ENCODE measurements at places on chromosomes 7 and 10. TPM values are rescaled to one million over a fixed set of nuclear protein-coding genes. Genes with fewer than 3 reads are reported as not detected.

GRCh38 chr10:119896937-119897770 is 4.6 kb downstream of the SEC23IP start:
- no peak overlapping the region for H3K4me3 ChIP-seq
- H3K27ac ChIP-seq, result no peak overlapping the region
- peaks cover 26% of the 10 kb centered on the region for H3K36me3 ChIP-seq
- DNase-seq, result no peak
- no peaks in the 10 kb centered on the region for H3K27me3 ChIP-seq

DNA sequence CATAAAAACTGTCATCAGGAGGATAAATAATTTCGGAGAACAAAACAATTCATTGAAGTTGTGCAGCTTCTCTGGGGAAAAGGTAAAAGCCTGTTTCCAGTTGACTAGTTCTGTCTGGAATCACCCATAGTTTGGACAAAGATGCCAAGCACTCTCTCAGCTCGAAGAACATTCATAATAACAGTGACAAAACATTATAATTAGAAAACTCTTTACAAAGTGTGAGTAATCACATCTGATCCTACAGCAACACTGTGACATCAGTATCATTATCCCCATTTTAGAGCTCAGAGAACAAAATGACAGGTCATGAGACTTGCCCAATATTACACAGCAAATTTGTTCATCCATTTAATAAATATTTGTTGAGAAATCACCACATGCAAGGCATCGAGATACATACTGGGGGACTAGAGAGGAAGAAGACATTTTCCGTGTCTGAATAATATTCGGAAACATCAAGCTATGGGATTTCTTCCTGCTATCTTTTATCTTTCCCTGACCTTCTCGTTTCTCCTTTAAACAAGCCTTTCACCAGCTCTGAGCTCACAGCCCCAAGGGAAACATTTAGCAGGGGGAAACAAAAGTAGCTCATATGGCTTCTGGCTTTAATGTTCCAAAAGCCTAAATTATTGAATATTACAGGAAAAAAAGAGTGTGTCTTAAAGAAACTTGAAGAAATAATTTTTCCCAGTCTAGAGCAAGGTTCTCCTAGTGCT is 123.3 kb upstream of the GHITM start:
- DNase-seq, result no peak
- peaks cover 5% of the 10 kb centered on the region for H3K27me3 ChIP-seq
- no peak overlapping the region for H3K4me3 ChIP-seq

DNA sequence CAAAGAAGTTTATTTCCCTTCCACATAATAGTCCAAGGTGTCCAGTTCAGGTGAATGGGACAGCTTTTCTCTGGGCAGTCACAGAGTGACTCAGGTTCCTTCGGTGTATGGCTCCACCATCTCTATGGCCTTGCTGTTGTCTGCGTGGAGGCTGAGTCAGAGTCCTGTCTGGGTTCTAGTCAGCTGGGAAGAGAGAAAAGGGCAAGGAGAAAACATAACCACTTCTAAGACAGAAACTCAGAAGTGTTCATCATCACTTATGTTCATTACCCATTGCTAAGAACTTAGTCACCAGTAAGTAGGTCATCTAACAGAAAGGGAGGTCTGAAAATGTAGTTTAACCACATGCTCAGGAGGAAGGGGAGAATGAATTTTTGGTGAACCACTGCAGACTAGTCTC is 32.4 kb upstream of the CCDC7 start:
- no peak overlapping the region for H3K4me3 ChIP-seq
- H3K27ac ChIP-seq, result no peak overlapping the region
- no peaks in the 10 kb centered on the region for H3K36me3 ChIP-seq
- no peak for DNase-seq
- no peaks in the 10 kb centered on the region for H3K27me3 ChIP-seq
- peaks cover 6% of the 10 kb centered on the region for H3K4me1 ChIP-seq

- DNase-seq, result no peak
- H3K27me3 ChIP-seq, result peaks cover 13% of the 10 kb centered on the region
- H3K4me1 ChIP-seq, result no peaks in the 10 kb centered on the region
- H3K36me3 ChIP-seq, result no peaks in the 10 kb centered on the region
Measured at GRCh38 chr10:91587710-91588638, 44.9 kb downstream of the PPP1R3C start.

Gene RSPH10B2
- total RNA-seq, result 0.31 TPM

Gene NRBF2
- 26.9 TPM for total RNA-seq

DNA sequence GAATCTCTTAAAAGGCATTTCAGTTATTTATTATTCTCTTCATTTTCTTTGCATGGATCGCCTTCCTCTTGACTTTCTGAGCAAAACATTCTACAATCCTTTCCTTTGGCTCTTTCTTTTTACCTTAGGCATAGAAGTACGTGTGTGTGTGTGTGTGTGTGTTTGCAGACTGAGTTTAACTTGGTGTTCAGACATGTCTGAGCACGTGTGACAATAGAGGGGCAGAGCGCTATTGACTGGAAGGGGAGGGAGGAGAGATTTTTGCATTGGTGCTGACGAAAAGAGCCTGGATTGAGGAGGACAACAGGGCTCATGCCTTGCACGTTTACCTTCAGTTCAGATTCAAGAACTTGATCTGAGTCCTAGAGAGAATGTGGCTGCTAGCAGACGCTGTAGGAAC is 129.8 kb downstream of the SEC23IP start:
- no peak overlapping the region for H3K27ac ChIP-seq
- DNase-seq, result no peak
- no peaks in the 10 kb centered on the region for H3K4me1 ChIP-seq
- H3K36me3 ChIP-seq, result no peaks in the 10 kb centered on the region
- peaks cover 22% of the 10 kb centered on the region for H3K27me3 ChIP-seq

DNA sequence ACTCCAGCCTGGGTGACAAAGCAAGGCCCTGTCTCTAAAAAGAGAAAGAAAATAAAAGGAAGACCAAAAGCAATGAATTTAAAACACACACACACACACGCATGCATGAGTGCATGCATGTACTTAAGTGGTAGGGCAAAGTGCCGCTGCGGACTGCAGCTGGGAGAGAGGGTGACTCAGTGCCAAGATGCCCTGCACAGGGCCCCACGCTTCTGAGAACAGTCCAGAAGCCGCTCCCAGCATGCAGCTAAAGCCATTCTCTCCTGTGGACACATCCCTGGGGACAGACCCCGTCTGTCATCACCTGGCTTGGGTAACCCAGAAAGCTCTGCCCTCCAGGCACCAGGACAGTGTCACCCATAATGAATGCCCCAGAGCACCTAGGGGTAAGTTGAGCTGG is 61.0 kb upstream of the MYL10 start:
- no peak overlapping the region for H3K4me3 ChIP-seq
- no peak overlapping the region for H3K27ac ChIP-seq
- DNase-seq, result no peak

DNA sequence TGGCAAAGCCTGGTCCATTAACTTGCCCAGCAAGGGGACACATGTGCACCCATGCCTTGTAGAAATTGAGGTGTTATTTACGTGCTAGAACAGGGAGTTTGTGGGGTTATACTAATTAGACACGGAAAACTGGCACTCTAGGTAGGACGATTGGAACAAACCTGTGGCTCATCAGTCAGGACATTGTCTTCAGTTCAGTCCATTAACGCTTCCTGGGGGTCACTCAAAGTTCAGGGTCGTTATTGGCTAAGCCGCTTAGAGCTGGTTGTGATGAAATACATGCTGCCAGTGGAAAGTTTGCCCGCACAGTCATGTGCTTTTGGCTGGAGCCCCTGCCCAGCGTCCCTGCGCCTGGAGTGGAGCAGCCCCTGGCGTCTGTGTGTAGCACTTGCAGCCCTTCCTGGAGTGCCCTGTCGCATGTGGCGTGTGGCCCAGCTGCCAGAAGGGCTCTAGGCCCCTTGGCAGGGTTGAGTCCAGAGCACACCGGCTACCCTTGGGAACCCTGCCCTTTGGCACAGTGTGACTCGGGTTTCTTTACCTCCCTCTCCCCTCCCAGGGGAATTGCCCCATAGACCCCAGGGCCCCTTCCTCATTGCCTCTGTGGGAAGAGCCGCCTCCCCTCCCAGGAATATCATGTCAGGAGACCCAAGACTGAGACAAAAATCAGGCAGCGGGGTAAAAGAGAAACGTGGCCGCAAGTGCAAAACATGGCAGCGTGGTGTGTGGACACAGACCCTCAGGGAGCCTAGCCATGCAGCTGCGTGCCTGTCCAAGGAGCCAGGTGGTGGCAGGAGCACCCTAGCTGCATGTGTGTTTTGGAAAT is 9.8 kb downstream of the ZNF775 start:
- H3K27me3 ChIP-seq, result no peaks in the 10 kb centered on the region
- no peak overlapping the region for H3K4me3 ChIP-seq
- no peaks in the 10 kb centered on the region for H3K36me3 ChIP-seq
- no peaks in the 10 kb centered on the region for H3K4me1 ChIP-seq
- no peak for DNase-seq

DNA sequence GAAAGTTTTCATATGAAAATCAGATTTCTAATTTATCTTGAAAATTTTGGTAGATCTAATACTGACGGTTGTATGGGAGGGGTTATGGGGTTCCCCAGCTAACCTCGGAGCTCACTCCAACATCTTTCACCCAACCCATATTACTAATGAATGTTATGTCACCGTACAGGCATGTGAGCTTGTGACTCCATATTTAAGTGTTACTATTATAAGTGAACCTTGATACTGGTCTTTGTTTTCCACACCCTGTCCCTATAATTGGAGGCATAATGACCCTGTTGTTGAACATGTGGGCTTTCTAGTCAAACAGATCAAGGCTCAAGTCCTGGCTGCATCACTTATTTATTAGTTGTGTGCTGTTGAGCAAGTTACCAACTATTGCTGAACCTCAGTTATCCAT is 27.2 kb downstream of the WDFY4 start:
- no peak overlapping the region for H3K4me3 ChIP-seq
- H3K4me1 ChIP-seq, result no peaks in the 10 kb centered on the region
- no peak for DNase-seq
- no peak overlapping the region for H3K27ac ChIP-seq
- H3K36me3 ChIP-seq, result no peaks in the 10 kb centered on the region
- H3K27me3 ChIP-seq, result peaks cover 13% of the 10 kb centered on the region

Measured in activated CD4-positive, alpha-beta T cell treated with anti-CD3 and anti-CD28 coated beads, Interleukin-2, amount 10 ng/mL, durations not matched to agents 7 days and 5 days (primary cell).